ENCODE measurements at places on chromosomes 11 and 22.

GRCh38 chr22:24445481-24446259 is 18.3 kb downstream of the ADORA2A start:
- DNase-seq: no peak

- DNase-seq: no peak
Observed at GRCh38 chr22:31079095-31079642, 1.9 kb upstream of the SMTN start.

DNA sequence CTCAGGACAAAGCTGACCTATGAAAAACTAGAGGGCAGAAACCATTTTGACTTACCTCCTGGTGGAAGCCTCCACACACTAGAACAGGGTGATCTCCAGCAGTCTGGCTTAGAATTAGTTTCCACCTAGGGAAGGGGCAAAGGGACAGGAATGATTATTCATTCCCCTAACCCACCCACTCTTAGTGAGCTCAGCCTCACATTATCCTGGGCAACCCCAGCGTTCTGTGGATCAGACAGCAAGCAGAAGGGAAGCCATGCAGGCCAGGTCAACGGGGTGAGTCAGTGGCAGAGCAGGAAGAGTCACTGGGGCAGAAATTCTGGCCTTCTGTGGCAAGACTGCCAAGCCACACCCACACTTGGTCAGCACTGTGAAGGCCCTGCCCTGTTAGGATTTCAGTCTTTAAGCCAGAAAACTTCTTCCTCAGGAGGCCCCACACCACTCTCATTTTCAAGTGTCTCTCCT is 10.5 kb downstream of the NUMA1 start:
- DNase-seq: no peak

- DNase-seq: no peak
Observed at GRCh38 chr22:46027211-46028105, 50.5 kb upstream of the WNT7B start.

- no peak for DNase-seq
Observed at GRCh38 chr22:22933807-22934542, 46.4 kb downstream of the IGLL5 start.

- no peak for DNase-seq
Observed at GRCh38 chr22:23553924-23554870, 25.9 kb downstream of the IGLL1 start.

DNA sequence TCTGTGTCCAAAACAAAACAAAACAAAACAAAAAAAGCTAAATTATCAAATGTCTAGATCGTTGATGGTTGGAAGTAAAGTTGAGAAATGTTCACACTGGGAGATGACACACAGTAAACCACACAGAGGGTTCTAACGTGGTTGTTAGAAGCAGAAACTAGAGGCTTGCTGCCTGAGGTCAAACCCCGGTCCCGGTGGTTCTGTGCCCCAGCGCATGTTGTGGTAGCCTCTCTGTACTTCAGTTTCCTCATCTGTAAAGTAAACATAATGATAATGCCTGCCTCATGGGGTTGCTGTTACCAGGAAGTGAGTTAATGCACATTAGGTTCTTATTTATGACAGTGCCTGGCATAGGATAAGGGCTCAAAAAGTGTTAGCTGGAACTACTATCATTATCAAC is 33.4 kb downstream of the PPARA start:
- DNase-seq: no peak

DNA sequence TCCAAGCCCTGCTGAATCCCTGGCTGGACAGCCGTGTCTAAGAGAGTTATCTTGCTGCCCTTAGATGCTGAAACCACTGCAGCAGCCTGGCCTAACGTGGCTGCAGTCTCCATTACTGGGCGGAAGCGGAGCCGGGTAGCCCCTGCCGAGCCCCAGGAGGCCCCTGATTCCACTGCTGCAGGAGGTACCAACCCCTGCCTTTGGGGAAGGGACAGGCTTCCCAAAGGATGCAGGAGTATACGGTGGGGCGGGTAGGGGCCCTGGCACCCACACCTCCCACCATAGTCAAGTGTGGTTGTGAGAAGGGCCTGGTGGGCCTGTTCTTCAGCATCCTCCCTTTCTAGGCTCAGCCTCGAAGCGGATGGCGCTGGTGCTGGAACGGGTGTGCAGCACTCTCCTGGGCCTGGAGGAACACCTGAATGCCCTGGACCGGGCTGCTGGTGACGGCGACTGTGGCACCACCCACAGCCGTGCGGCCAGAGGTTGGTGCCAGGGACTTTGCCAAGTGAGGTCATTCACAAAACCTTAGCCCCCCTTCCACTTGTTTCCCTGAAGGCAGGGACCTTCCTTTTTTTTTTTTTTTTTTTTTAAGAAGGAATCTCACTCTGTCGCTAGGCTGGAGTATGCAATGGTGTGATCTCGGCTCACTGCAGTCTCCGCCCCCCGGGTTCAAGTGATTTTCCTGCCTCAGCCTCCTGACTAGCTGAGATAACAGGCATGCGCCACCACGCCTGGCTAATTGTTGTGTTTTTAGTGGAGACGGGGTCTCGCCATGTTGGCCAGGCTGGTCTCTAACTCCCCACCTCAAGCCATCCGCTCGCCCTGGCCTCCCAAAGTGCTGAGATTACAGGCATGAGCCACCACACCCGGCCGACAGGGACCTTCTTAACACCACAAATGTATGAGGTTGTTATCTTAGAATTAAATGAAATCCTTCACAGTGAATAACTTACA is 11.0 kb downstream of the TKFC start:
- no peak for DNase-seq

GRCh38 chr22:49628391-49629260 is 199.0 kb downstream of the BRD1 start:
- DNase-seq: no peak

DNA sequence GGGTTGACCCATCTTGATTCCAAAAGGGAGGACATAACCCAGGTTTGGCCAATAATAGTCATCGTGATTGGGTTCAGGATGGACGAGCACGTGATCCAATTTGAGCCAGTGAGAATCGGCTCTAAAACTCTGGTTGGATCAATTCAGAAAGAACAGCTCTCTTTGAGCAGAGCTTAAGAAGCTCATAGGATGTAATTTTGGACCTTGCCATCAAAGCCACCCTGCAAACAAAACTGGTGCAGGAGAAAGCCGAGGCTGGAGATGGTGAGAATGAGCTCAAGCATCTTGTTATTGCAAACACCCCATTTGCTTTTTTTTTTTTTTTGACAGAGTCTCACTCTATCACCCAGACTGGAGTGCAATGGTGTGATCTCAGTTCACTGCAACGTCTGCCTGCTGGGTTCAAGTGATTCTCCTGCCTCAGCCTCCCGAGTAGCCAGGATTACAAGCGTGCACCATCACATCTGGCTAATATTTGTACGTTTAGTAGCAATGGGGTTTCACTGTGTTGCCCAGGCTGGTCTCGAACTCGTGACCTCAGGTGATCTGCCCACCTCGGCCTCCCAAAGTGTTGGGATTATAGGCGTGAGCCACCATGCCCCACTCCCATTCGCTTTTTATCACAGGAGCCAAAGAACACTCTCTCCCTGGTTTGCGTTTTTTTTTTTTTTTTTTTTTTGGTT is 13.8 kb upstream of the MIAT start:
- DNase-seq: no peak

GRCh38 chr11:24511511-24511910 is 14.7 kb downstream of the LUZP2 start:
- no peak for DNase-seq

- no peak for DNase-seq
Observed at GRCh38 chr11:65390099-65390941, 3.9 kb downstream of the FRMD8 start.

DNA sequence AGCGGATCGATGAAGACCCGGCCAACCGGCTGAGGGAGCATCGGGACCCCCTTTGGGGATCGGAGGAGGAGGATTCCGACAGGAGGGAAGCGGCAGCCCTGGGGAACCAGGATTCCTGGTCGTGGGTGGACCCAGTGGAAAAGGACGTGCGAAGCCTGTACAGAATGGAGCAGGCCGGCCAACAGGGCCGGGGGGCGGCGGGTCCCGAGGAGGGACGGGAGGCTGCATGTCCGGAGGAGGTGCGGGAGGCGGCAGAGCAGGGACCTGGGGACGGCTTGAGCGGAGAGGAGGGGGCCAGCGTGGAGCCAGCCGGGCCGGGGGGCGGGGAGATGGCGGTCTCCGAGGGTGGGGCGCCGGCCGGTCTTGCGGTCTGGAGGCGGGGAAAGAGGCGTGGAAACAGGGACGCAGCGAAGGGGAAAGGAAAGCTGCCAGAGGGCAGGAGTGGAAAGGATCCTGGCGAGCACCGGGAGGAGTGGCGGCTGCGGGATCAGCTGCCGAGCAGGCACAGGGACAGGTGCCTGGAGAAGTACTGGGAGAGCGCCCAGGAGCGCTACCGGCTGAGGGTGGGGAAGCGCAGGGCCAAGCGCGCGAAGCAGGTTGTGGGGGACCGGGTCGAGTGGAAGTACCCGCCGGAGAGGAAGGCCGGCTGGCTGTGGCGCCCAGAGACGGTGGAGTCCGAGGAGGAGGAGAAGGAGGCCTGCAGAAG is at the start of gene ANO5:
Gene ANO5, plus strand, starts transcription at position 444 of the 706 bp plus-strand sequence. CDS start 408 bp downstream, outside the sequence.
- no peak for DNase-seq

- DNase-seq: no peak
Observed at GRCh38 chr11:73977856-73978519, 4.7 kb downstream of the UCP2 start.

GRCh38 chr22:22851969-22852368 is 35.6 kb upstream of the IGLL5 start:
- DNase-seq: no peak

- DNase-seq: no peak
Observed at GRCh38 chr11:43942662-43943371, 380 bp downstream of the C11orf96 start.

- no peak for DNase-seq
Observed at GRCh38 chr11:66843776-66844495, 695 bp downstream of the RCE1 start.

DNA sequence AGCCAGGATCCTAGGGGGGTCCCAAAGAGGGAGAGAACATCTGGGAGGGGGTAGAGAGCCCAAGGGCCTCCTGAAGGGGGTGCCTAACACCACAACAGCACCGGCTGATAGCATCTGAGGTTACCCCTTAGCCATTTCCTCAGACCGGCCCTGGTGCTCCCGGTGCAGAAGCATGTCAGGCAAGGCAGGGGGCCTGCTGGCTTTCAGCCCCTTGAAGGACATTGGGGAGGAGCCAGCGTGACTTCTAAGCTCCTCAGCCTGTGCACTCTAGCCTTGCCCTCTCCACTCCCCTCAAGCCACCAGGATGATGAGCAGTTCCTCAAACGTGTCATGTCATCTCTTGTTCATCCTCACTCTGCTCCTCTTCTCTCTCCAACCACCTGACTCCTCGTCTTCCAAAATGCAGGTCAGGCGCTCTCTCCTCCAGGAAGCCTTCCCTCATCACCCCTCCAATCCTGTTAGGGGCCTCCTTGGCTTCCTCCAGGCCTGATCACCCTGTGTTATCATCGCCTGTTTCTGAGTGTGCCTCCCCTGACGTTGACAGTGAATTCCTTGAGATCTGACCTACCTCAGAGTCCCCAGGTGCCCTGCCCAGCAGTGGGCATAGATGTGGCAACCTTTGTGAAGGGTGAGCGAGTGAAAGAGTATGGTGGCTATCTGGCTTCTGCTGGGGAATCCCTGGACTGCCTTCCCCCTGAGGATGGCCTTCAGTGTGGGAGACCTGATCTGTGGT is 6.1 kb downstream of the P2RY2 start:
- DNase-seq: no peak

- no peak for DNase-seq
Observed at GRCh38 chr11:47593934-47594855, at the start of gene C1QTNF4. TSS of gene C1QTNF4 (minus strand) at chr11:47594411. CDS start at chr11:47590810, 3,601 bp downstream.

DNA sequence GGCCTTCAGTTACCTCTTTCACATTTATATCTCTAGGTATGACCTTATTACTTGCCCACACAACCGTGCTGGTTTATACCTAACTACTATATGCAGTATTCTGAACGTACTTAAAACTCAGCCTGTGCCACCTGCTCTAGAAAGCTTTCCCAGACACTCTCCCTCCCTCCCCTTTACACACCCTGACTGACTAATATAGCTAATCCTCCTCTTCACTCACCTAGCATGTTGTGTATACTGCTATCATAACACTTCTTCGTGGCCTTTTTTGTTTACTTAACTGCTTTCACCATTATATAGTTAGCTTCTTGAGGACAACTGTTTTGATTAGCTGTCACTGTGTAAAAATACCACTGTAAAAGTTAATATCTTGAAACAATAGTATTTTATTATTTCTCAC is 23.5 kb downstream of the RNF214 start:
- no peak for DNase-seq

GRCh38 chr11:125257190-125257579 is 92.6 kb downstream of the PKNOX2 start:
- no peak for DNase-seq

- DNase-seq: no peak
Observed at GRCh38 chr11:120523196-120523595, 11.6 kb downstream of the GRIK4 start.

- no peak for DNase-seq
Observed at GRCh38 chr22:42905702-42906183, 48.7 kb upstream of the ARFGAP3 start.

GRCh38 chr22:50460938-50461337 is 13.9 kb downstream of the SBF1 start:
- no peak for DNase-seq

DNA sequence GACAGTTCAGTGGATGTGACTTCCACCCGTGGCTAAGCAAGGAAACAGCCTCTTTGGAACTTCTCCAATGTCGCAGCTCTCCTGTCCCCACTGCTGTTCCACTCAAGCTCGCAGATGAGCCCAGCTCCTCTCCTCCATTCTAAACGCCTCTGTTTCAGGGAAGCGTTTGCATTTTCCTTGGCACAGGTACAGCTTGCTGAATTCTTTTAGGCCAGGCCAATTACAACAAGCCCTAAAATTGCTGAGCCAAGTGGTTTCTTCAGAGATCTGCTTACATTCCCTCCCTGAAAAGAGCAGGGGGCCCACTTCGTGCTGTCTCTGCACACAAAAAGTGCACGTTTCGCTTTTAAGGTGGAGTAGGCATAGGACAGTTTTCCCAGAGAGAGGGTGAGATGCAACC is 91.5 kb upstream of the BLID start:
- no peak for DNase-seq

All from T follicular helper cell (primary cell).